Heart left ventricle (tissue), 16 donors: ENCODE measurements at places on chromosomes 1 and 21. TPM values are rescaled to one million over a fixed set of nuclear protein-coding genes. Genes with fewer than 3 reads are reported as not detected.

ZNF362 gene
- polyA plus RNA-seq = 11.1 TPM

VTCN1 gene
- not detected for polyA plus RNA-seq

HES2 gene
- 0.04 TPM for polyA plus RNA-seq

BECN2 gene
- not detected for polyA plus RNA-seq

UMODL1 gene
- polyA plus RNA-seq = not detected

GPR157 gene
- 9.2 TPM for polyA plus RNA-seq

ITPKB gene
- polyA plus RNA-seq = 6.2 TPM

GRCh38 chr1:157842939-157843338 is 1.3 kb upstream of the CD5L start:
- no peaks in the 10 kb centered on the region for H3K36me3 ChIP-seq
- no peaks in the 10 kb centered on the region for H3K27me3 ChIP-seq

- H3K27me3 ChIP-seq = no peaks in the 10 kb centered on the region
- no peaks in the 10 kb centered on the region for H3K36me3 ChIP-seq
- no peak overlapping the region for H3K27ac ChIP-seq
Observed at GRCh38 chr21:45323487-45324311, 36.0 kb upstream of the POFUT2 start.

- H3K36me3 ChIP-seq = no peaks in the 10 kb centered on the region
- DNase-seq = no peak
- no peaks in the 10 kb centered on the region for H3K4me1 ChIP-seq
- H3K27me3 ChIP-seq = no peaks in the 10 kb centered on the region
- H3K4me3 ChIP-seq = no peak overlapping the region
Observed at GRCh38 chr21:43712268-43712942, 6.5 kb upstream of the PDXK start.

DNA sequence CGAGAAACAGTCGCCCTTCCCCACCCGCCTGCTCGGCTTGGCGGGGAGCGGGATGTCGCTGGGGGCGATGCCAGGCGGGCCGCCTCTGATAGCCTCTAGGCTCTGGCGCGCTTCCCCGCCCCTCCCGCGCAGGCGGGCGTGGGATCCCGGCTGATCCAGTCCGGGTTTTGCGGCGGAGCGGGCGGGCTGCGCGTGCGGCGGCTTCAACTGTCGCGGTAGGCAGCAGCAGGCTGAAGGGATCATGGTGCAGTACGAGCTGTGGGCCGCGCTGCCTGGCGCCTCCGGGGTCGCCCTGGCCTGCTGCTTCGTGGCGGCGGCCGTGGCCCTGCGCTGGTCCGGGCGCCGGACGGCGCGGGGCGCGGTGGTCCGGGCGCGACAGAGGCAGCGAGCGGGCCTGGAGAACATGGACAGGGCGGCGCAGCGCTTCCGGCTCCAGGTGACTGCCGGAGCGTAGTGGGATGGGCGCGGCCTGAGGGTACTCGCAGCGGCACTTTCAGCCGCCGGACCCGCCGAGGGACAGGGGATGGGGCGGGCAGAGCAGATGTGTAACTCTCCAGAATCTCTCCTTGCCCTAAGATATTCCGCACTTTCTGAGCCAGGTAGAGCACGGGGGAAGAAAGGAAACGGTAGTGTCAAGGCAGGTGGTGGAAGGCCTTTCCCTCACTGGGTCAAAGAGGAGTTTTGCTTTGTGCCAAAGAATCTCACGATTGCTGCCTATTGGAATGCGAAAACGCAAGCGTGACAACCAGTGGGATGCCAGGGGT is at the start of gene FAAH:
Gene FAAH, plus strand, starts transcription at position 210 of the 764 bp plus-strand sequence. Its CDS starts 32 bp downstream, at position 242.
- no peaks in the 10 kb centered on the region for H3K27me3 ChIP-seq
- no peaks in the 10 kb centered on the region for H3K36me3 ChIP-seq
- peak; percentile 81 for DNase-seq
- H3K27ac ChIP-seq = no peak within 1 kb of the TSS
- peaks cover 11% of the 10 kb centered on the region for H3K4me1 ChIP-seq

- H3K27me3 ChIP-seq = no peaks in the 10 kb centered on the region
- H3K4me3 ChIP-seq = peak overlapping the region; percentile 39
- H3K36me3 ChIP-seq = no peaks in the 10 kb centered on the region
- DNase-seq = no peak
Observed at GRCh38 chr1:170881268-170882265, 53.8 kb upstream of the MROH9 start.

GRCh38 chr1:80445033-80445432 is 1355.7 kb upstream of the ADGRL2 start:
- no peaks in the 10 kb centered on the region for H3K4me1 ChIP-seq
- DNase-seq = no peak
- H3K27ac ChIP-seq = no peak overlapping the region
- no peak overlapping the region for H3K4me3 ChIP-seq

- H3K27me3 ChIP-seq = no peaks in the 10 kb centered on the region
- H3K4me1 ChIP-seq = peaks cover 5% of the 10 kb centered on the region
- no peaks in the 10 kb centered on the region for H3K36me3 ChIP-seq
- H3K4me3 ChIP-seq = no peak overlapping the region
- no peak overlapping the region for H3K27ac ChIP-seq
Observed at GRCh38 chr1:214516434-214517326, 34.7 kb downstream of the PTPN14 start.

GRCh38 chr1:223216531-223217205 is 73.6 kb upstream of the TLR5 start:
- DNase-seq = no peak
- H3K4me1 ChIP-seq = no peaks in the 10 kb centered on the region
- no peak overlapping the region for H3K4me3 ChIP-seq
- no peak overlapping the region for H3K27ac ChIP-seq

- H3K36me3 ChIP-seq = no peaks in the 10 kb centered on the region
- no peak overlapping the region for H3K4me3 ChIP-seq
- H3K27ac ChIP-seq = no peak overlapping the region
- peaks cover 17% of the 10 kb centered on the region for H3K4me1 ChIP-seq
- no peak for DNase-seq
Observed at GRCh38 chr1:212283741-212284140, 1.5 kb upstream of the PPP2R5A start.

GRCh38 chr1:206829282-206829681 is 36.1 kb upstream of the IL20 start:
- H3K4me1 ChIP-seq = no peaks in the 10 kb centered on the region
- H3K36me3 ChIP-seq = no peaks in the 10 kb centered on the region
- no peak for DNase-seq
- H3K27me3 ChIP-seq = no peaks in the 10 kb centered on the region

DNA sequence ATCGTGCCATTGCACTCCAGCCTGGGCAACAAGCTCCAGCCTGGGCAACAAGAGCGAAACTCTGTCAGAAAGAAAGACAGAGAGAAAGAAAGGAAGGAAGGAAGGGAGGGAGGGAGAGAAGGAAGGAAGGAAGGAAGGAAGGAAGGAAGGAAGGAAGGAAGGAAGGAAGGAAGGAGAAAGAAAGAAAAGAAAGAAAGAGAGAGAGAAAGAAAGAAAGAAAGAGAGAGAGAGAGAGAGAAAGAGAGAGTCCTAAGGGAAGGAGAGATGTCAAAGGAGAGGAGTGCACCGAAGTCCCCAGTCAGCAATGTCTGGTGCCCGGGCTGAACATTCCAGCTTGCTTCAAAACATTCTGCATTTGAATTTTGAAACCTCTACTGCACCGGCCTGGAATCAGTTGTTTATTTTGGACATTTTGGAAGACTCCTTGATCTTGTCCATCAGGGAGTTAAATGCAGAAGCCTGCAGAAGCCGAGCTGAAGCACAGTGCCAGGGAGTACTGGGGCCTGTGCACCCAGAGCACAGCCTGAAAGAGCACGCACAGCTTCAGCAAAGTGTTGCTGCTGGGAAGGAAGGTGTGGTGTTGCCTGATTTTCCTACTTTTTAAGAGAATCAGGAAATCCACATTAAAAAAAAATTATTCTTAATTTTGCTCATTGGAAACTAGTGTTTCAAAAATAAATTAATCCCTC is 3.7 kb upstream of the IGSF3 start:
- no peak for DNase-seq
- no peaks in the 10 kb centered on the region for H3K4me1 ChIP-seq
- H3K36me3 ChIP-seq = no peaks in the 10 kb centered on the region
- H3K27ac ChIP-seq = no peak overlapping the region

DNA sequence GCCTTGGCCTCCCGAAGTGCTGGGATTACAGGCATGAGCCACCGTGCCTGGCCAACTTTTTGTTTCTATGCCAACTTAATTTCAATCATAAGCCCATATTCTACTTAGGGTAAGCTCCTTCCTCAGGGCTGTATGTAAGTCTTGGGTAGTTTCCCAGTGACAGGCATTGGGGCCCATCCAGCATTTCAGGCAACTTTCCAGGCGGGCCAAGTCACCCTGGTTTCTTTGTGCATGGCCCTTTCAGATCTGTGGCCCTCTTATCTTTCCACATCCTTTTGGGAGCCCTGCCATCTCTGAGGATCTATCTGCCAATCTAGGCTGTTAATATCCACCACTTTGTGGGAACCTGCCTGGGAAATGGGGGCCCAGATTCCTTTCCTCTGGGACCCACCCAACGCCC is 58.7 kb downstream of the TNN start:
- no peaks in the 10 kb centered on the region for H3K36me3 ChIP-seq
- no peak for DNase-seq
- peaks cover 35% of the 10 kb centered on the region for H3K4me1 ChIP-seq
- no peak overlapping the region for H3K4me3 ChIP-seq
- H3K27me3 ChIP-seq = no peaks in the 10 kb centered on the region

- H3K4me1 ChIP-seq = no peaks in the 10 kb centered on the region
- H3K27ac ChIP-seq = no peak overlapping the region
- no peak overlapping the region for H3K4me3 ChIP-seq
- DNase-seq = no peak
Observed at GRCh38 chr1:48495911-48496310, 23.9 kb upstream of the SPATA6 start.

DNA sequence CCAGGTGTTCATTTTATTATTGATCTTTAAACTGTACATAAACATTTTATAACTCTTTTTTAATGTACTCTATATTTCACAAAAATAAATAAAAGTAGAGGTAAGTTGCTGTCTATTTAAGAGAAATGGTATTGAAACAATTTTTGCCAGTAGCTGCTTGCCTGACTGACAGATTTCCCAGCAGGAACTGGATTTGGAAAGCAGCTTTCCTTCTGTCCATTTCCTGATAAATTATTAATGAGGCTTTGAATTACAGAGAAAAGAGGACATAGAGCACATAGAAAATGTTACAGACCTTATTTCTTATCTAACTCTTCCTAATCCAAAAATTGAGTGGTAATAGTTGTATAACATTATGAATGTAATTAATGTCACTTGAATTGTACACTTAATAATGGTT is 79.7 kb upstream of the BCL10 start:
- peaks cover 7% of the 10 kb centered on the region for H3K4me1 ChIP-seq
- H3K27ac ChIP-seq = no peak overlapping the region
- no peaks in the 10 kb centered on the region for H3K36me3 ChIP-seq
- no peak for DNase-seq
- no peak overlapping the region for H3K4me3 ChIP-seq

DNA sequence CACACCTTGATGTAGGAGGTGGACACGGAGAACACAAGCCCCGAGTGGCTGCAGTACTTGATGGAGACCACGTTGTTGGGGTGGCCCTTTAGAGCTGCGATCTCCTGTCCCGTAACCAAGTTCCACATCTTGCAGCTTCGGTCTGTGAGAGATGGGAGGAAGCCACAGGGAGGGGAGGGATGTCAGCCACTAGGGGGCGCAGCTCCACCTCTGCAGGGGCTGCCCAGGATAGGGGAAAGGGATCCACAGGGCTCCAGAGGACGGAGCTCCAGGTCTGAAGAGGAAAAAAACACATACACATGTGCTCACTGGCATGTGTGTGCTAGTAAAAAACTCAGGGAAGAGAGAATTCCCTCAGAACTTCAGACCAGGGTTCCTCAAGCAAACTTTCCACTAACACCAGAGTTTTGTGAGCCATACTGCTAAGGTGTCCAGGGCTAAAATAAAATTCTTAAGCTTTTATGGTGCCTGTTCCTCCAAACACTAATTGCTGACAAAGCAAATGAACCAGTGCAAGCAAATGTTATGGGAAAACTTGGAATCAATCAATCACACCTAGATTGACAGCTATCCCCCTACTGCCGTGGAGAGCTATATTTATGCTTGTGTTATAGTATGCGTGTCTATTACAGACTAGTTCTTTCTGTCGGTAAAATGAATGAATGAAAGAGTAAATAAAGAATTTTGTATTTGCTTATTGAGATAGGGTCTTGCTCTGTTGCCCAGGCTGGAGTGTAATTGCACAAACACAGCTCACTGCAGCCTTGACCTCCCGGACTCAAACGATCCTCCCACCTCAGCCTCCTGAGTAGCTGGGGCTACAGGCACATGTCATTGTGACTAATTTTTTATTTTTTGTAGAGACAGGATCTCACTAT is 43.7 kb downstream of the KIF21B start:
- no peak overlapping the region for H3K27ac ChIP-seq
- no peaks in the 10 kb centered on the region for H3K4me1 ChIP-seq
- no peaks in the 10 kb centered on the region for H3K27me3 ChIP-seq
- H3K36me3 ChIP-seq = no peaks in the 10 kb centered on the region

GRCh38 chr1:228794173-228794572 is 58.9 kb downstream of the RHOU start:
- no peaks in the 10 kb centered on the region for H3K27me3 ChIP-seq
- H3K27ac ChIP-seq = no peak overlapping the region
- no peaks in the 10 kb centered on the region for H3K4me1 ChIP-seq
- no peak overlapping the region for H3K4me3 ChIP-seq

- peaks cover 7% of the 10 kb centered on the region for H3K4me1 ChIP-seq
- H3K4me3 ChIP-seq = no peak overlapping the region
- H3K27ac ChIP-seq = no peak overlapping the region
- H3K36me3 ChIP-seq = no peaks in the 10 kb centered on the region
Observed at GRCh38 chr1:53519421-53519820, 60.2 kb downstream of the DMRTB1 start.

DNA sequence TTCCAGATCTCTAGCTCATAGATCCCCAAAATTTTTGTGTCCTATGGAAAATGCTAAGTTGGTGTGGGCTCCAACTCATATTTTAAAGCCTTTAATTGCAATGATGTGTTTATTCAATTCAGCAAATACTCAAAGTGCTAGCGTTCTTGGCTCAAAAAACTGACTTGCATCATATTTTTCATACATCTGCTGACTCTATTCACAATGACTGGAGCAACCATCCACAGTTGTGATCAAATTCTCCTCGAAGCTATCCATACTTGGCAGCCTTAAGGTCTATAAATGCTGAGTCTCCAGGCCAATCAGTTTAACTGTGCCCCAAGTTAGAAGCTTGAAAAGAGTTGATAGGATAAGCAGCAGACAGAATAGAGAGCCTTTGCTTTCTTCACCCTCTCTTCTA is 2.9 kb upstream of the ATP1A1 start:
- no peak overlapping the region for H3K27ac ChIP-seq
- no peaks in the 10 kb centered on the region for H3K27me3 ChIP-seq

DNA sequence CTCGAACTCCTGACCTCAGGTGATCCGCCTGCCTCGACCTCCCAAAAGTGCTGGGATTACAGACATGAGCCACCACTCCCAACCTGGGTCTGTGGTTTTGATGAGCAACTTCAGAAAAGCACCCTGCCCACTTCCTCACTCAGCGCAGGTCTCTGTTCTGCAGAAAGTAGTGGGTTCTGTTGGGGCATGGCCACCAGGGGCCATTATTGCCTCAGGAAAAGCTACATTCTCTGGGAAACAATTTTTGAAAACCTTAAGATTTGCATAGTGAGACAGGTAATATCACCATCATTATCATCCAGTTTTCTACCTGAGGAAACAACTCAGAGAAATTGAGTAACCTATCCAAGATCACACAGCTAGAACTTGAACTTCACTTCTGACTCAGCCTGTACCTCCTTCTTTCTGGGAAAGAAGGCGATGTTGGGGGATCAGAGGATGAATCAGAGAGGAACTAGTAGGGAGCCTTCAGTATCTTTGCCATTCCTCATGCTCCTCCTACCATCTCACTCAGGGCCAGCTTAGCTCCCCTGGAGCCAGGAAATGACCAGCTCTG is 7.1 kb upstream of the NES start:
- DNase-seq = no peak
- no peak overlapping the region for H3K27ac ChIP-seq
- H3K36me3 ChIP-seq = no peaks in the 10 kb centered on the region
- peaks cover 13% of the 10 kb centered on the region for H3K27me3 ChIP-seq
- H3K4me1 ChIP-seq = no peaks in the 10 kb centered on the region
